ENCODE measurements at places on chromosomes 5 and 9.

DNA sequence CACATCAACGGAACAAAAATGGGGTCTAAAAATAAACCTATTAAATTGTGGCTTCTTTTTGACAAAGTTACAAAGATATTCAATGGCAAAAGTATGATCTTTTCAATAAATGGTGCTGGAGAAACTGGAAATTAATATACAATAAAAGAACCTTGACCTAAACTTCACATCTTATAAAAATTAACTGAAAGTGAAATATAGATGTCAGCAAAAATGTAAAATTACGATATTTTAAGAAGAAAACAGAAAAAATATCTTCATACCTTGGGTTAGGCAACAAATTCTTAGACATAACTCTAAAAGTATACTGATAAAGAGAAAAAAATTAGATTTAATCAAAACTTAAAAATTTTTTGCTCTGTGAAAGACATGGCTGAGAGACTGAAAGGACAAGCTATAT, 1909.5 kb upstream of the CDH9 start:
- DNase-seq: no peak

GRCh38 chr9:109707355-109707754, 72.6 kb upstream of the PALM2AKAP2 start:
- no peak for DNase-seq

GRCh38 chr5:16732356-16732755, 115.6 kb upstream of the RETREG1 start:
- no peak for DNase-seq

GRCh38 chr5:136516637-136517036, 151.3 kb upstream of the TRPC7 start:
- DNase-seq: no peak

DNA sequence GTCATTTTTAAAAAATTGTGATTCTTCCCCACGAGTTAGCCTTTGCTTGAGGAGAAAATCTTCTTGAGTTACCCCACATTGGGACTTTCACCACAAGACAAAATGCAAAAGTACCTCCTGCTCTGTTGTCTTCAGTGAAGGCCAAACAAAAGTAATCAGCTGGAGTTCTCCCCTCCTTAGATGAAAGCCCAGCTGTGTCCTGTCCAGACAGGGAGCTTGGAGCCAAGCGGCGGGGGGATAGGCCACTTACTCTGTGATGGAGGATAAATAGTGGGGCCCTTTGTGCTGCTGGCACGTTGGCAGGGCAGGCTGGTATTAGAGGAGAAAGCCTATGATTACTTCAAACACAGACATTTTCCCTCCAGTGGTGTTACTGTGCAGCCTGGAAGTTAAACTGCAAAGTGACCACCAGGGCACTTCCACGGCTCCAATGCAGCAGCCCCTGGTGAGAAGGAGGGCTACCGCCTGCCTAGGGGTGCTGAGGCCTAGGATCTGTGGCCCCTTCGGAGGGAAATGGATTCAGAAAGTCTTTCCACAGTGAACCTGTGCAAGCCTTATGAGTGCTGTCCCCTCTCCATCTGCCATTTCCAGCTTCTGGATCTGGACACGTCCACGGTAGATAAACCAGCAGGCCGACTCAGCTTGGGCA, 155.0 kb downstream of the TMEM167A start:
- DNase-seq: no peak

GRCh38 chr9:92660266-92660665, 9.7 kb downstream of the IPPK start:
- no peak for DNase-seq

- no peak for DNase-seq
Observed at GRCh38 chr9:105226055-105226454, 18.4 kb upstream of the SLC44A1 start.

DNA sequence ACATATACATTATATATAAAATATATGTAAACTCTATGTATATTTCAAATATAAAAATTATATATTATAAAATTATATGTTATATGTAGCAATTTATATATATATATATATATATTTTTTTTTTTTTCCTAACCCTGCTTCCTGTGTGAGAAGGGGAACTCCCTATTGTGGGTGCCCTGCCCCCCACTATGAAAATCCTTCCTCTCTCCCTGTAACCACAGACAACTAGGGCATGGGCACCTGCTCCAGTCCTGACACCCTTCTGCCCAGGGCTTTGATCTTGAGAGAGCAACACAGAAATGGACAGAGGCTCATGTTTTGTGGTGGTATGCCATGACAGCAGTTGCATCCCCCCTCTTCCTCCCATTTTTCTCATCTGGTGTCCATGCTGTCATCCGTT, 148.7 kb upstream of the IL12B start:
- no peak for DNase-seq

- no peak for DNase-seq
Observed at GRCh38 chr9:13002740-13003139, 227.9 kb downstream of the LURAP1L start.

- DNase-seq: no peak
Observed at GRCh38 chr9:91663858-91664257, 240.2 kb upstream of the NFIL3 start.

- no peak for DNase-seq
Observed at GRCh38 chr9:69986970-69987369, 56.7 kb upstream of the MAMDC2 start.

DNA sequence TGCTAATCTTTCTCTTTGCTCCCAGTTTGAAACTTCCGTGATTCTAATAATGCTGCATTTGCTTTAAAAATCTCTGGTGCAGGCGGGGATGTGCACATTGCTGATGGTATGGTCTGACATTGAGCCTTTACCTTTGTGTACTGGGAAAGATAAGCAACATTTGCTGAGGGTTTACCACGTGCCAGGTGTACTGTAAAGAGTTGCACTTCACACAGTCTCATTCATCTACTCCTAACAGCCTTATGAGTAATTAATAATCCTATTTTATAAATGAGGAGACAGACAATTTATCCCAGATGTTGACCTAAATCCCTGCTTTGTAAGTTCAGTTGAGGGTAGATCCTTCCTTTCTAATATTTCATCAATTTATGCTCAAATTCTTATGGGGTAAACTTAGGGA, 726 bp upstream of the ADGRV1 start:
- no peak for DNase-seq

GRCh38 chr5:27234916-27235315, 196.5 kb upstream of the CDH9 start:
- no peak for DNase-seq

- no peak for DNase-seq
Observed at GRCh38 chr9:98043915-98044314, 12.6 kb upstream of the NANS start.

- DNase-seq: peak; percentile 12
Observed at GRCh38 chr5:119382169-119382568, 26.4 kb downstream of the TNFAIP8 start.

- DNase-seq: no peak
Observed at GRCh38 chr9:22005021-22005701, 3.9 kb downstream of the CDKN2B start.

GRCh38 chr9:16230731-16231130, 639.7 kb downstream of the BNC2 start:
- DNase-seq: no peak

DNA sequence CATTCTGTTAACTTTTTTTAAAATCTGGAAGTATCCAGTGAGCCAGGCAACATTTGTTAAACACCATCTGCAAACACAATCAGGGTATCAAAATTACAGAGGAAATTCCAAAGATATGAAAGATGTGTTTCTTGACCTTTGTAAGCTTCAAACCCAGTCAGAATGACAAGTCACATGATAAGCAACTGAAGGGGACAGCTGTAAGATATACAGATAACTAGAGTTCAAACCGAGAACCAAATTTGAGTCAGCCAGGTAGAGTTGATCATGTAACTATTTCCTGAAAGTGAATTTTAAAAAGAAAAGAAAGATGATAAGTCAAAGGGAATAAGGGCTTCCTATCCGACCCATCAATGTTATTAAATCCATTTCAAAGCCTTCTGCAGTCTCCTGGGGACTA, 196.2 kb downstream of the DEPDC1B start:
- DNase-seq: no peak

- peak; percentile 72 for DNase-seq
Observed at GRCh38 chr9:4048441-4048840, 251.4 kb downstream of the GLIS3 start.

GRCh38 chr5:110414360-110414759, 312.1 kb downstream of the TMEM232 start:
- DNase-seq: peak; percentile 27

GRCh38 chr5:163941079-163941478, 435.7 kb downstream of the MAT2B start:
- DNase-seq: no peak

- DNase-seq: peak; percentile 33
Observed at GRCh38 chr5:58887721-58888409, 305.0 kb downstream of the RAB3C start.

DNA sequence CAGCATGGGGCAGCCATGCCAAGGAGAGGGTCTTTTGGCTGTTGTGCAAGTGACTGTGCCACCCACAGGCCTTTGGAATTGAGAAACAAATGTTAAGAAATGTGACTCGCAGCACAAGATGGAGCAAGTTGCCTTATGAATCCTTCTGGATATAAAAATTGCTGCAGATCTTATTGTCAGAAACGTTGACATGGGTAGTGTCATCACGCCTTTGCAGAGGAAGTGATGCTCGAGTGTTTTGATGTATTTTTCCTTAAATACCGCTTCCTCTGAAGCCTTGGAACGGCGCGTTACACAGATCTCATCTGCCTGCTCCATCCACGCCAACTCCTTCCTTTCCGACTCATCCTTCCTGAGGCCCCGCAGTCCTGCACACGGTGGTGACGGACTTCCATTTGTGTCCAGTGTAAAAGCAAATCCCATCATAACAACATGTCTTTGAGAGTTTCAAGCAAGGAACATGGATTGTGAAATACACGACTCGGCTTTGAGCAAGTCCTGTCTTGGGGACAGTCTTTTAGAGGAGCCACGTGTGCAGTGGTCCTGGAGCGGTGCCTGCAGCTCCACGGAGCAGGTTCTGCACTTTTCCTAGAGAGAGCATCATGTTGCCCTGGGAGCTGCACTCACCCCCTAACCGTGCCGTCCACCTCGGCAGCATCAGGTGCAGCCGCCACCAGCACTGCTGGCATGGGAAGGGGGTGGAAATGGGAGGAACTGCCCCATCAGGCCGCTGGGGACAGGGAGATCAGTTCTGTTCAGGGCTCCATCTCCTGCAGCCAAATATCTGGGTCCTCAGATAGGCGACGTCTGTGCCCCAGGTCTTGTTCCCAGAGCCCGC, 15.1 kb downstream of the ROPN1L start:
- DNase-seq: peak; percentile 34

DNA sequence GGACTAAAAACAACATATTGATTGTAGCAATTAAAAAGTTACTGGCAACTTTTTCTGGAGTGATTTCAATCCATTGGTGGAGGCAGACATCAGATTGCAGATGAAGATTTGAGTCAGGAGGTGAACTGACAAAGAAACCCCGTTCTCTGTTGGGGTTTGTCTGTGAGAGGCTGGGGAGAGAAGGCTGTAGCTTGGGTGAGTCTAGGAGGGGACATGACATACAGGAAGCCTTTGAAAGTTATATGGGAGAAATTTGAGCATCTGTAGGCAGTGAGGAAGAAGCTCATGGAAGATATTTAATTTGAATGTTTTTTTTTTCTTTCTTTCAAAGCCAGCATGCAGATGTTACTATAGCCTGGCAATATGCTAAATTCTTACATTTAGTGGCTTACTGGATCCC, 26.0 kb downstream of the KDM4C start:
- no peak for DNase-seq

DNA sequence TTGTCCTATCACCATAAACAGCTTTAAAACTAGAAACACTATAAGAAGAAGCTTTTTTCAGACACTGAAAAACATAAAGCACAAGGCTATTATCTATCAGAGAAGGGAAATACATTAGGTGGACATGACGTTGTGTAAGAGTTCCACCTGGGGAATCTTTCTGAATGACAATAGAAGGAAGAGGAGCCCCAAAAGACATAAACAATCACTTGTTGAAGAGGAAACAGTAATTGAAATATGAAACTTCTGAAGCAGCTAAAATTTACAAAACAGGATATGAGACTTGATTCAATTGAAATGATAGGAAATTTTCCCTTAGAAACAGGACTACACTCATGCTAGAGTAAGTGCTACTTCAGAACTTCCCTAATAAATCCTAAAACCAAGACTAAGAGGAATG, 933.6 kb downstream of the EFNA5 start:
- no peak for DNase-seq

DNA sequence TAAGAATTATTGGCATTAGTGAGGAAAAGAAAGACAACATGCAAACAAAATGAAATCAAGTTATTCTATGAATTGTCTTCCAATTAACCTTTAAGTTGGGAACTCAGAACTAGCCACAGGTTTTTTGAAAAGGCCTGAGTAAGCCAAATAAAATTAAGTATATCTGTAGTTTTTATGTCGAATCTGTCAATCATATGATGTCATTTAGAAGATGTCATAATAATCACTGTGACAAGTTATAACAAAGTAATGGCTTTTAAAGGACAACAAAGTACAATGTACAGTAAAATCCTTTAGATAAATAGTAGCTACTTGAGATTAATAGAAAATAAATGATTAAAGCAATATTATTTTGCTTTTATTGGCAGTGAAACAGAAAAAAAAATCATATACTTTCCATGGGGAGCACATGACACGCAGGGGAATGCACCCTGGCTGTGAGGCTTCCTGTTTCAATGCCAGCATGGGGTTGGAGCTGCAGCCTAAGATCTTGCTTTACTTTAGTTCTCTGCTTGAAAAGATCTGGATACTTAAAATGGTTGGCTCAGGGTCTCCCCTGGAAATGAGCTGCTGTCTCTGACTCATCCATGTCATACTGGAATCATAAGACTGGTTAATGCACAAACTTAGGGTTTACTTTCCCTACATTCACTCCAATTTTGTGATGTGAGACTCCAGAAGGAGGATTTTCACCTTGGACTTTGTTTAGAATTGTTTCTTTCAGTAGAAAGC, 284.3 kb downstream of the TAF11L14 start:
- no peak for DNase-seq

DNA sequence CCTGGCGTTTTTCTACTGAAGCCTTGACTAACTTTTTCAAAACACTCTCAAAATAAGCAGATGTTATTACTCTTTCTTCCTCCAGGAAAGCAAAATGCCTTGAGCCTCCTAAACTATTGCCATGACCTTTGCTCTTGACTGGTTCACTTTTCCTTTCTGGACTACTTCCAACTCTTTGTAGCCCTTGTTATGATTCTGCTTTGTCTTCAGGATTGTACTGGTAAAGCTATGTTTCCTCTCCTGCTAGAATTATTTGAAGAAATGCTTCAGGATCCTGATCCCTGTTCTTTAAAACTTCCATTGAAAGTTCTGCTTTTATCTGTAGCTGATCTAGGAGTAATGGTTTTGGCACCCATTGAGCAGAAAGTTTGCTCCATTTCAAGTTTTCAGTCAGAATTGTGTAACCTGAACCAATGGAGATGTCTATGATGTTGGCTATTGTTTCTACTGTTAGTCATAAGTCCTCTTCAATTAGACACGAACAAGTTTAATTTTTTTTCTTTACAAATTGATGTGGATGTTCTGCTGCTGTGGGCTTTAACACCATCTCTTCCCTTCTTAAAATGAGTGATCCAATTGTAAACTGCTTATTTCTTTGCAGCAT, 1356.4 kb downstream of the EFNA5 start:
- DNase-seq: peak; percentile 4

GRCh38 chr5:31794009-31794408, 155.1 kb downstream of the PDZD2 start:
- DNase-seq: no peak
